ENCODE measurements at places on chromosomes 16 and 17.

DNA sequence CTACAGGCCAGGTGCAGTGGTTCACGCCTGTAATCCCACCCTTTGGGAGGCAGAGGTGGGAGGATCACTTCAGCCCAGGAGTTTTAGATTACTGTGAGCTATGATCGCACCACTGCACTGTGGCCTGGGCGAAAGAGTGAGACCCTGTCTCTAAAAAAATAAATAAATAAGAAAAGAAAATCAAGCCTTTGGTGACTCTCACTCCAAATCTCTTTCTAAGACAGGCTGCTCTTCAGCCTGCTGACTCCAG, 976 bp downstream of the ABCC3 start:
- no peak for DNase-seq

- no peak for DNase-seq
These were observed 26.2 kb upstream of the RFFL start for GRCh38 chr17:35089586-35090296.

- no peak for DNase-seq
These were observed 8.8 kb downstream of the CNP start for GRCh38 chr17:41975099-41976083.

DNA sequence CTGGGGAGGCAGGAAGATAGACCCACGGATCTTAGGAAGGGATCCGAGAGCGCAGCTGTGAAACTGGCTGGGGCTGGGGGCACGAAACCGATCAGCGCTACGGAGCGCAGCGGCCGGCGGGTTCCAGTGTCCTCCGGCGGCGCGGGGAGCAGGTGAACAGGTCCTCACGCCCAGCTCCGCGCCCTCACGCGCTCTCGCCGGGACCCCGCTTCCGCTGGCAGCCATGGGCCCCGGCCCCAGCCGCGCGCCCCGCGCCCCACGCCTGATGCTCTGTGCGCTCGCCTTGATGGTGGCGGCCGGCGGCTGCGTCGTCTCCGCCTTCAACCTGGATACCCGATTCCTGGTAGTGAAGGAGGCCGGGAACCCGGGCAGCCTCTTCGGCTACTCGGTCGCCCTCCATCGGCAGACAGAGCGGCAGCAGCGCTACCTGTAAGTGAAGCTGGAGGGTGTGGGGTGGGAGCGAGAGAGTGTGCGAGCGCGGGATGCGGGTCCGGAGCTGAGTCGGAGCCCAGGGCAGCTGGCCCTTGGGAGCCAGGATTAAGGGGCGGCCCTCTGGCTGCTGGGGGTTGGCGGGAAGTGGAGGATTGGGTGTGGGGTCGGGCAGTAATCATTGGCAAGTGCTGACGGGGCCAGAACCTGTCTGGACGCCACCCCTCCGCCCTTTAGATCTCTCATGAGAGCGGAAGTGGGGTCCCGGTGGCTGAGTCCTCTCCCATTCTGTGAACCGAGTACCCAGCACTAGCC, 479 bp downstream of the ITGA3 start:
- DNase-seq: no peak

DNA sequence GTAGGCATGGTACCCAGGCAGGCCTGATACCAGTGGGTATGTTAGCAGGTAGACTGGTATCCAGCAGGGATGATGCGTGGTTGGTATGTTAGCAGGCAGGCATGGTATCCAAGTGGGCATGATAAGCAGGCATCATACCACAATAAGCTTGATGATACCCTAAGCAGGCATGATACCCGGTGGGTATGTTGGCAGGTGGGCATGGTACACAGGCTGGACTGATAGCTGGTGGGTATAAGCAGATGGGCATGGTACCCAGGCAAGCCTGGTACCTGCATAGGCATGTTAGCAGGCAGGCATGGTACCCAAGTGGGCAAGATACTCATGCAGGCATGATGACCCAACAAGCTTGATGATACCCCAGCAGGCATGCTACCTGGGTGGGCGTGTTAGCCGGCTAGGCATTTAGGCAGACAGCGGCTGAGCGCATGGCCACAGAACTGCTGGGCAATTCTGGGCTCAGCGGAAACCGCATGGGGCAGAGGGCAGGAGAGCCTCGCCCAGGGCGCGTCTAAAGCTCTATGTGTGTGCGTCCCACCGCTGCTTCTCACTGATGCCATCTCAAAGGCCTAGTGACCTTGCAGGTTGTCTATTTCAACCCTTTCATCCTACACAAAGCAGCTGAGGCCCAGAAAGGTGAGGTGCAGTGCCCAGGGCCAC, 2.3 kb downstream of the SGSH start:
- DNase-seq: no peak

DNA sequence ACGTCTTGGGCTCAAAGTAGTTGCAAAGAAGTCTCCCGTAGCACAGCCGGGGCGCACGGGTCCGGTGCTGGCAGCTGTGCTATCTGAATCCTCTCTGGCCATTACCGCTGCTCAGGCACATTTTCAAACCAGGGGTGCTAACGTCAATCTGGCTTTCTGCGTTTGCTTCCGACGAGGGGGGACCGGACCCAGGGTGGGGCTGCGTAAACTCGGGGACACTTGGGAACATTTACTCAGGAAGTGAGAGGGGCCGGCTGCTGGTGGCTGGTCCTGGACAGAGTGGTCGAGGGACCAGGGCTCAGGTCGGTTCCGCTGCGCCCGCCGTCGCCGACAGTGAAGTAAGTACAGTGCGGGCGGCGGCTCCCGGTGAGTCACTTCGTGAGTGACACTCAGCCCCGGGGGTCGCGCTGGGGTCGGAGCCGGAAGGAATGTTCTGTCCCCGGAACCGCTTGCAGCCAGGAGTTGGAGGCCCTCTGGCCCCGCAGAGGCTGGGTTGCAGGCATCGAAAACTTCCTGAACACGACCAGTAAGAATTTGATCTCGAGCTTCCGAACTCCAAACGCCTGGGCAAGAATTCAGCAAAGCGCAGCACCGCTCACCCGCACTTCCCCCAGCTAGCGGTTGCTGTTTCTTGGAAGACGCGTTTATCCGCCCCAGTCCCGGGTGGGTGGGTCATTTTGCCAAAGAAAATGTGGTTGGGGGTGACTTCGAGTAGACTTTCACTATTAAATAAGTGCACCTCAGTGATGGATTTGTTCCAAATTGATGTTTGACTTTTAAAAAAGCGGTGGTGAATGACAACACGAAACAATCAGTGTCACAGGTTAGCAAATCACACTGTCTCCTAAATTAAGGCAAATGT, 1.4 kb upstream of the HS3ST3B1 start:
- DNase-seq: no peak

DNA sequence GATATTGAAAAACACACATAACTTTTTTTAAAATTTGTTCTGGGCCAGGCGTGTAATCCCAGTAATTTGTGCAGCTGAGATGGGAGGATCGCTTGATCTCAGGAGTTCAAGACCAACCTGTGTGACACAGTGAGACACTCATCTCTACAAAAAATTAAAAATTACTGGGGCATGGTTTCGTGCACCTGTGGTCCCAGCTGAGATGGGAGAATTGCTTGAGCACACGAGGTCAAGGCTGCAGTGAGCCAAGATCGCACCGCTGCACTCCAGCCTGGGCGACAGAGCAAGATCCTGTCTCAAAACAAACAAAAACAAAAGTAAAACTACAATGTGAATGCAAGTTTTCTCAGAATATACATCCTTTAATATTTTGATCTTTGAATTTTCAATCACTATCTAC, 15.1 kb downstream of the C16orf54 start:
- no peak for DNase-seq

DNA sequence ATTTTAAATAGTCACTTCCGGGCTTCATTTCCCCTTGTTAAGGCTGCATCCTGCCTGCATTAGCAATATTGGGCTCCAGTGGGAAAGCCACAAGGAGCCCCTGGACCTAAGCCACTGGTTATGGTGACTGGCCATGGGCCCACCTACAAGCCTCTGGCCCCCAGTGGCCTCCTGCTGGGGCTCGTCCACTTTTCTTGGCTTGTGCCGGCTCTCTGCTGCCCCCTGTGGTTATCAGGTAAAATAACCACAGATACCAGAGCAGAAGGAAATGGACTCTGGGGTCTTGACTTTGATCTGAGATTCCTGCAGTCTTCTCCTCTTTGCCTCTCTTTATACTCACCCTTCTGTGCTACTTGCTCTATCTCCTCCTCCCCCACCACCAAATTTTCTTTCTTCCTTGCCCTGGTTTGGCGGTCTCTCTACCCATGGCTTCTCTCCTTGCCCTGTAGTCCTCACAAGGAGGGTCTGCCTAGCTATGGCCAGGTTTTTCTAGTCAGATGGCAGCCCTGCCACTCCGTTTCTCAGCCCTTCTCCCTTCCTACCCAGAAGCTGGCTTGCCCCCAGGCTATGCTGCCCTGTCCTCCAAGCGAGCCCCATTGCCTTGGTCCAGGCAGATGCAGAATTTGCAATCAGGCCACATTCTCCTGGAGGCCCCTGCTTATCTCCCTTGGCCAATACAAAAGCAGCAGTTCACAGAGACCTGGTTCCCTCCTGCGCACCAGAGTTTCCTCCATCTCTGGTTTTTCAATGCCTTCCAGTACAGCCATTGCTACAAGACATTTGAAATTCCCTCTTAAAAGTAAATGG, 82.9 kb upstream of the RCVRN start:
- DNase-seq: peak; percentile 43

- DNase-seq: no peak
These were observed 3.3 kb downstream of the UBTF start for GRCh38 chr17:44216173-44216572.

- DNase-seq: no peak
These were observed 135.0 kb downstream of the BRIP1 start for GRCh38 chr17:61728297-61728836.

- peak; percentile 98 for DNase-seq
These were observed at the start of gene NUPR1 for GRCh38 chr16:28538733-28539596. Gene NUPR1 (minus strand): TSS chr16:28538974. CDS start chr16:28538907, 67 bp downstream.

GRCh38 chr16:1534021-1535020, 855 bp downstream of the TMEM204 start:
- no peak for DNase-seq

DNA sequence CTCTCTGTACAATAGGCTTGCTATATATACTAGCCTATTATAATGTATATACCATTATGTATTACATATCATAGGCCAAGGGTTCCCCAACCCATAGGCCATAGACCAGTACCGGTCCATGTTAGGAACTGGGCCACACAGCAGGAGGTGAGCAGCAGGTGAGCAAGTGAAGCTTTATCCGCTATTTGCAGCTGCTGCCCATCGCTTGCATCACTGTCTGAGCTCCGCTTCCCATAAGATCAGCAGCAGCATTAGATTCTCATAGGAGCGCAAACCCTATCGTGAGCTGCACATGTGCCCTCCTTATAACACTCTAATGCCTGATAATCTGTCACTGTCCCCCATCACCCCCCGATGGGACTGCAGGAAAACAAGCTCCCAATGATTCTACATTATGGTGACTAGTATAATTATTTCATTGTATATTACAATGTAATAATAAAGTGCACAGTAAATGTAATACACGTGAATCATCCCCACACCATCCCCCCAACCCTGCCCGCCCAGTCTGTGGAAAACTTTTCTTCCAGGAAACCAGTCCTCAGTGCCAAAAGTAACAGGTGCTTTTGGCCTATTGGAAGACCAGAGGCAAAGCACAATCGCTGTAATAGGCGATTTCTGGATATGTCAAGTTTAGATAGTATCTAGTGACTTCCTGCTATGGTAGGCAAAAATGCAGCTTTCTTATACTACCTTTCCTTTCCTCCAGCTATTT, 84.1 kb downstream of the MYH11 start:
- DNase-seq: no peak

DNA sequence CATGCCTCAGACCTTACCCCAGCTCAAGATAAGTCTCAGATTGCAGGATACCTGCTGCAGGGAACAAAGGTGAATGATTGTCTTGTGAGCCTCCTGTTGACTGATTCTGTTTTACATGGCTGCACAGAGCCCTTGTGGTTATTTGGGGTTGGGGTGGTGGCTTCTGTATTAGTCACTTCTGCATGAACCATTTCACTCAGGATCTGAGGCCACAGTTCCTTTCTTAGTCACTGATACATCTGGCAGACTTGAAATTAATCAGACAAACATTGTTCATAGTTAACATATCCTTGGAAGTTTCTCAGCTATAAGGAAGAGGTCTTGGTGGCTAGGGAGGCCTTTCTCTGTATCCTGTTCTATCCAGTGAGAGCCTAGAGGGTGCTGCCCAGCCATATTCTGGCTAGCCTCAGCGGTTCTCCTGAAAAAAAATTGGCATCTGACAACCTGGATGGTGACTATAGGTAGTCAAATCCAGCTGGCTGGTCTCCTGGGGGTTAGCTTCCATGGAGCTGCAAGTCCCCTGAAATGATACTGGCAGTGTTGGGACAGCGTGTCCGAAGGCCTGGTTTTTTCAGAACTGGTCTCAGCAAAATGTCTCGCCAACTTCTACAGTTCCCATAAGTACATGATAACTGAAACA, 8.4 kb upstream of the PLK1 start:
- no peak for DNase-seq

DNA sequence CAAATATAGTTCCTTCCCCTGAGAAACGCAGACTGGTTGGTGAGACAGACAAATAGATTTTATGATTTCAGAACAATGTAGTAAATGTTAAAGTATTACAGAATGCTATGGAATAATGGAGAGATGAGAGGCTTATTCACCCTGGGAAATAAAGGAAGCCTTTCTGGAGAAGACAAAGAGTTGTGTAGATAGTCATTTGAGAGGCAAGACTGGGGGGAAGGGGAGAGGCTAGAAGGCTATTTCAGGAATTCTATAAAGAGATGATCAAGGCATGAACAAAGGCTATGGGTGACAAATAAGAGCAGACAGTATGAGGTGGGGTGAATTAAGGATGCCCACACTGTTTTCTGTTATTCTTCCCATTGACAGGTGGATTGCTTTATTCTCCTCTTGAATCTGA, 211.4 kb downstream of the GRIN2A start:
- no peak for DNase-seq

DNA sequence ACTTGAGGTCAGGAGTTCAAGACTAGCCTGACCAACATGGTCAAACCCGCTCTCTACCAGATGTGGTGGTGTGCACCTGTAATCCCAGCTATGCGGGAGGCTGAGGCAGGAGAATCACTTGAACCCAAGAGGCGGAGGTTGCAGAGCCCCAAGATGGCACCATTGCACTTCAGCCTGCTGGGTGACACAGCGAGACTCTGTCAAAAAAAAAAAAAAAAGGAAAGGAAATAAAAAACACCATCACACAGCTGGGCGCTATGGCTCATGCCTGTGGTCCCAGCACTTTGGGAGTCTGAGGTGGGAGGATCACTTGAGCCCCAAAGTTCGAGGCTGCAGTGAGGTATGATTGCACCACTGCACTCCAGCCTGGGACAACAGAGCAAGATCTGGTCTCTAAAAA, 13.3 kb upstream of the SBK1 start:
- no peak for DNase-seq

Data from muscle of arm (tissue), 14 donors.